ENCODE measurements at places on chromosomes 12 and 14.

GRCh38 chr12:45406988-45407850, 191.3 kb downstream of the ANO6 start:
- DNase-seq = no peak

- no peak for DNase-seq
Measured at GRCh38 chr14:100620255-100621100, 33.3 kb upstream of the BEGAIN start.

DNA sequence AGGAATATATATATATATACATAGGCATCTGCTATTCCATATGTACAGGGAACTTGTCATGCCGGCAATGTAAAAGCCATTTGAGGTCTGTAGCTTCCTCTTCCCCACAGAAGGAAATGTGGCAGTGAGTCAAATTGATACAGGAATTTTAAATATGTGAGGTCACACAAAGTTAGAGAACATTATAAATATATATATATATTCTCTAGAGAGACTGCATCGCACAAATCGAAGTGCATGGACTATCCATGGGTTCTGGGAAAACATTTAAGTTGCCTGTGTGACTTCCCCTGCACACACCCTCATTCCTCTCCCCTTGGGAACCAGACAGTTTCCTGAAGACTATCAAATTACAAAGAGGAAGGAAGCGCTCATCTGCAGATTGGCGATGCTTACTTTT, 100.9 kb upstream of the CCDC91 start:
- no peak for DNase-seq

DNA sequence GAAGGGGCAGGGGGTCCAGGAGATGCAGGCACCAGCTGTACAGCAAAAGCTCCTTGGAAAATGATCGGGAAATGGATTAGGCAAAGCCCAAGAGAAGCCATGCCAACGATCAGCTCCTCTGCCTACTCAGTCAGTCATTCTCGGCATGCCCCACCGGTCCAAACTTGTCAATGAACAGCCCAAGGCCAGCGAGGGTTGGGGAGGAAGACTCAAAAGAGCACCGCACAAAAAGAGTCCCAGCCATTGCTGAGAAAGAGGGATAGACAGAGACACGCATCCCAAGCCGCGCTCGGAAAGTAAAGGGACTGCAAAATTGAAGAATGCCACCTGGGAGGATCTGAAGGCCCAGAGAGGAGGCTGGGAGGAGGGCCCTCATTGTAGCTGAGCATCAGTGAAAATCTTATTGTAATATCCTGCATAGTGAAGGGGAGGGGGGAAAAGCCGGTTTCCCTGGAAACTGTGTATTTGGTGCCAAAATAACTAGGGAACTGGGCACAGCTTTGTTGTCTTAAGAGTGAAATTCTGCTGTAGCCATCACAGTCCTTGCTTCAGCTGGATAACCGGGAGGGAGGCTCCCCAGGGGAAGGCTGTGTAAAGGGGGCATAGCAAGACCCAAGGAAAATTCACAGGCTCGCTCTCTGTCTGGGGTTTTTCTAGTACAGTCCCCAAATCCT, 4.7 kb downstream of the KDM2B start:
- no peak for DNase-seq
